ENCODE measurements at places on chromosomes 4 and X. TPM values are rescaled to one million over a fixed set of nuclear protein-coding genes. Genes with fewer than 3 reads are reported as not detected.

DNA sequence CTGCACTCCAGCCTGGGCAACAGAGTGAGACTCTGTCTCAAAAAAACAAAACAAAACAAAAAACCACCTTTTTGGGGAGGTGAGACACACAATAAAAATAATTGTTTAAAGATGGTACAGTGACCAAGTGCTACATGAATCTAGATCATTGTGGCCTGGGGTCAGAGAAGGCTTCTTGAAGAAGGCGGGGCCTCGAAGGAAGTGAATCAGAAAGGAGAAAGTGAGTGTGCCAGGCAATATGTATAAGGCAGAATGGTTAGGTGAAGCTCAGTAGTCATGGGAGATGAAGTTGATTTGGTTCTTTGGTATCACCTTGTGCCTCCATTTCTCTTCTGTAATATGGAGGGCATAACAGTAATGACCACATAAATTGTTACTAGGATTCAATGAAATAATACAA is 58.9 kb downstream of the DOCK11 start:
- DNase-seq = no peak

IL1RAPL1 gene
- total RNA-seq = 0.07 TPM

DNA sequence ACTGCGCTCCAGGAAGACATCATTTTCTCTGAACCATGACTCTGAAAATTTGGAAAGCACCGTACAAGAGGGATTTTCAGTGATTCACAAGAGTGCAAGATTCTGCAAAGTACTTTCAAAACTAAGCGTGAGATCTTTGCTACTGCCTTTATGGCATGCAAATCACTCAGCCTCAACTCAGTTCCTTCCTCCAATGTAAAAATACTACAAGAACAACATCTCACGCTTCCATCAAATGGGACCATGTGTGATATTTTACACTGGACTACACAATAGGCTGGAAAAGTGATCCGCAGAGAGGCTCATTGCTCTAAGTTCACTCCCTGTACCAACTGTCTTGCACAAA is 674 bp upstream of the IL15 start:
- no peak for DNase-seq

SPANXN4 gene
- total RNA-seq = not detected

GRCh38 chr4:7978489-7978888 is 38.8 kb upstream of the AFAP1 start:
- DNase-seq = no peak

GRCh38 chr4:27721193-27721592 is 860.6 kb downstream of the STIM2 start:
- DNase-seq = no peak

SASH3 gene
- total RNA-seq = not detected

- DNase-seq = no peak
Measured at GRCh38 chrX:58044130-58044529, 133.9 kb upstream of the ZXDA start.

GAGE12F gene
- not detected for total RNA-seq

- no peak for DNase-seq
Measured at GRCh38 chr4:41989994-41990364, 351 bp upstream of the SLC30A9 start.

DNA sequence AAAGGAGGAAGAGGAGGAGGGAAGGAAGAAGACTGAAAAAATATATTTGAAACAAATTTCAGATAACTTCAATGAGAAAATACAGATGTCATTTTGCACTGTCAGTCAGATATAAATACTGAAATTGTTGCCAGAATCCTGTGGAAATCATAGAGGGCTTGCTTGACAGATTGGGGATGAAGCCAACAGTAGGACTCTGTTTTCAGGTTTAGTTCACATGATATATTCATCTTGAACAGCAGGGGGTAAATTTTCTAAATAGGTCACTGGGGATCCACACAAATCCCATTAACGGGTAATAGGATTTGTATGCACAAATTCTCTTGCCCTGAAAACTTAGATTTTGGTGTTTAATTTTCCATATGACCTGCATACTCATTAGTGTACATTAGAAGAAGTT is 103.3 kb upstream of the PCDH18 start:
- no peak for DNase-seq

- DNase-seq = no peak
Measured at GRCh38 chr4:158131027-158131426, 41.8 kb downstream of the GASK1B start.

- no peak for DNase-seq
Measured at GRCh38 chr4:150960818-150961217, 54.3 kb downstream of the LRBA start.

PPBP gene
- total RNA-seq = not detected

- no peak for DNase-seq
Measured at GRCh38 chrX:132433551-132433950, 55.3 kb downstream of the MBNL3 start.

DNA sequence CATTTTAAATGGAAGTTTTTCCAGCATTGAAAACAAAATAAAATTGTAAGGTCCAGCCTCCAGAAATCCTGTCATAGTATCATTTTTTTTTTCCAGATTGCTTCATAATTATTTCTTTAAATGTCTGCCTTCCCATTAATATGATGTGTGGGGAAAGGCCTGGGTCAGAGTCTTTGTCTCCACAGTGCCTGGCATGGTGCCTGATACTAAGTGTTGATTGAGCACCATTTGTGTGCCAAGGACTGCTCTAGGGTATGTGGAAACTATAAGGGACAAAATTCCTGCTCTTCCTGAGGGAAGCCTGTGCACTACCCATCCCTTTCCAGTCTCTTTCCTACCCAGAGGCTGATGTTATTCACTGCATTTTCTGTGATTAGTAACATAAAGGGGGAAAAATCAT is 53.1 kb upstream of the BEND4 start:
- DNase-seq = no peak

All from kidney epithelial cell (primary cell).